ENCODE measurements at places on chromosomes 1 and 21.

DNA sequence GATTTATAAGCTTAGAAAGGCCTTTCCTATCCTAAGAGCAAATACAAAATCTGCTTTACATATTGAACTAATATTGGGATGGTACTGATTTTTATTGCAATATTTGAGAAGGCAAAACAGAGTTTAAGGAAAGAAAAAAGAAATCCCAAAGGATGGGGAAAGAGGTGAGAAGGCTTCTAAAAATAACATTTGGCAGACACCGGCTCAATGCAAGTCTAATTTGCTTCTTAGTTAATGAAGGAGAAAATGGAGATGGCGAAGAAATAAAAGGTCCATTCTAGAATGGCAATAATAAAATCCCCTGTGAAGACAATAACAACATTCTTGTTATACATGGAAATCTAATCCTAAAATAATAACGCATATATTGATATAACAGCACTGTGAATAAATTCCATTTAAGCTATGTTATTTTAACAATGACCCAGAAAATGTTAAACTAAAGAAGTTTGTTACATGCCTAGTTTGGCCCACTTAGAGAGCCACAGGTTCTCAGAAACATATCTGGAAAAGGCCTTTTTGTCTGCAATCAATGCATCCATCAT is 117.7 kb downstream of the HLCS start:
- no peak for DNase-seq

- DNase-seq = no peak
These were observed 18.1 kb upstream of the MYSM1 start for GRCh38 chr1:58717979-58718378.

- no peak for DNase-seq
These were observed 30.7 kb upstream of the STMN1 start for GRCh38 chr1:25936947-25937346.

DNA sequence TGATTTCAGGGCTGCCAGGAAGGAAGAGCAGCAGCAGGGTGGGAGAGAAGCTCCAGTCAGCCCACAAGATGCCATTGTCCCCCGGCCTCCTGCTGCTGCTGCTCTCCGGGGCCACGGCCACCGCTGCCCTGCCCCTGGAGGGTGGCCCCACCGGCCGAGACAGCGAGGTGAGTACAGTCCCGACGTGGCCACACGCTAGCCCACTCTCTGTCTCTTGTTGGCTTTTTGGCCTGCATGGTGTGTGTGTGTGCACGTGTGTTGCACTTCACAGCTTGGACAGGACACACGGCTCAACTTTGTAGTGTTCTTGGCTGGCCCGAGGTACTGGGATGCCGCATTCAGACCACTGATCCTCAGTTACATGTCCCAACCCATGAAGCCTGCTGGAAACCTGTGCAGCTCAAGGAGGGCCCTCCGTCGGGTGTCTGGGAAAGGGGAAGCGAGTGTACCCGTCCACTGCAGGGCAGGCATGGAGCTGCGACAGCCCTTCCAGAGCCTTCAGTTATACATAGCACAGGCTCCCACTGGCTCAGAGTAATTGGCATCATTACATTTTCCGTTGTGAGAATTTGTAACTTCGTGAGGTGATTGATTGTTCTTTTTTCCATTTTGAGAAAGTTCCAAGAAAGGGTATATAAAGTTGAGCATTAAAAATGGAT is 454 bp downstream of the CORT start:
- DNase-seq = no peak

- no peak for DNase-seq
These were observed 138.7 kb downstream of the RUNX1 start for GRCh38 chr21:34910396-34910795.

- DNase-seq = no peak
These were observed 8.5 kb downstream of the SH3BGRL3 start for GRCh38 chr1:26288311-26288941.

DNA sequence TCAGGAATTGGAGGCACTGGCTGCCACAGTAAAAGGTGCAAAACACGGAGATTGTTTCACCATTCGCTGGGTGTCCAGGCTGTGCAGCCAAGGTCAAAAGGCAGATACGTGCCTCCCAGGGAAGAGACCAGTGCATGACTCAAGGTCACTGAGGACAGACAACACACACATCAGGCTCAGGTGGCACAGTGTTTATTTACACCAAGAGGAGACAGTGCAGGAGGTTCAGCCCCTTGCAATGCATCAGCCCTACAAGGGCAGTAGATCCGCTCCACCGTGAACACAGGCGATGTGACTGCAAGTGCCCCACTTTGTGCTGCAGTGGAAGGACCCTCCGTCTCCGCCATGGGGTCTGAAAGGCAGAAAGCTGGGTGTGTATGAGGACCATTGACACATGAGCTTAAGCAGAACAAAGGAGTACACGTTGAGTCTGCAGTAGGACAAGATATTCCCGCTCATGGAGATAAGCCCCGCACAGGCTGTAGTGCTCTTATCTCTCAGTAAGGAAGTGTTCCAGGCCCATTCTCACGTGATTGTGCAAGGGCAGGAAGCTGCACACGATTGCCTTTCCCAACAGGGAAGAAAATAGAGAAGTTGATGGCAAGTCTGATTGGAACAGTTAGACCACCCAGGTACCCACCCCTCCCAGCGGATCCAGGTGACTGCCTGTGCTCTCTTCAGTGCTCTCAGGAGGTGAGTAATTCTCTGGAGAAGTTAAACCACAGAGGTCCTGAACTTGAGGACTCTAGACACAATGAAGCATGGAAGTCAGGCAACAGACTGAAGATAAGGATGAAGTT is 37.5 kb upstream of the QSOX1 start:
- no peak for DNase-seq

DNA sequence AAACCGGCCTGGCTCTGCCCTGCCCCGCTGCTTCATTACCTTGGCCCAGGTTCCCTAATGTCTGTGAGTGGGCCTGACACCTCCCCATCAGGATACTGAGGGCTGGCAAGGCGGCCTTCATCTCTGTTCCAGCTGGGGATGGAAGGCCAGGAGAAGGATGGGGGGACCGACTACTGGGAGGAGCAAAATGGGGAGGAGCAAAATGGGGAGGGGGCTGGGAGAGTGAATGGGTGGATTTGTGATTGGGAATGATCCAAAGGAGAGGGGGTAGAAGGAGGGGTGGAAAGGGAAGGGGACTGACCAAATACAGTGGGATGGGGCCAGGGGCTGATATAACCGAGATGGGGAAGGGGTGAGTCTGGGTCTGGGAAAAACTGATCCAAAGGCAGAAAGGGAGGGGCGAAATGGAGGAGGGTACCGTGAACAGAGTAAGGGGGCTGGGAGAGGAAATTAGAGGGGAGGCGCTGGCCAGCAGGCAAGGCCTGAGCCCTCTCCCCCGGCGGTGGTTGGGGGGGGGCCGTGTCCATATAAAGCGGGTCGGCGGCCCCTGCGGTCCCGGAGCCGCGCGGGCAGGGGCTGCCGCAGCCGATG is at the start of gene FOXE3:
FOXE3 (plus strand) TSS at position 558 of the 591 bp plus-strand sequence; CDS start at position 589, 31 bp downstream.
- DNase-seq = no peak

DNA sequence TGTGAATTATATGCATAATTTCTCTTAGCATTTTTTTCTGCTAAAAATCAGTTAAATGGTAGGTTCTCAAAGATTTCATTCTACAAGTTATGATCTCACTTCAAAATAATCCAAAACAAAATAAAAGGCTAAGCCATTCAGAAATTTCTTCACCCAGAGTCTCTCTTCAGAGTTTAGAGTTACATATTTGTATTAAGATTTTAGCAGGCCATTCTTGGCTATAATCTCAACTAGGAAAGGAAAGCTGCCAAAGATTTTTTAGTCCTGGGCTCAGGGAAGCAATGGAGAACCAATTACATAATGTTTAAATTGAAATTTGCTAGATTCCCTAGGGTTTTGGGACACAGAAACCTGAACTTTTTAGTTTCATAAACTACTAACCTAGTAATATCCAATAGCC is 245.0 kb downstream of the USH2A start:
- peak; percentile 54 for DNase-seq

GRCh38 chr1:21659099-21659923 is 9.8 kb downstream of the RAP1GAP start:
- peak; percentile 65 for DNase-seq

DNA sequence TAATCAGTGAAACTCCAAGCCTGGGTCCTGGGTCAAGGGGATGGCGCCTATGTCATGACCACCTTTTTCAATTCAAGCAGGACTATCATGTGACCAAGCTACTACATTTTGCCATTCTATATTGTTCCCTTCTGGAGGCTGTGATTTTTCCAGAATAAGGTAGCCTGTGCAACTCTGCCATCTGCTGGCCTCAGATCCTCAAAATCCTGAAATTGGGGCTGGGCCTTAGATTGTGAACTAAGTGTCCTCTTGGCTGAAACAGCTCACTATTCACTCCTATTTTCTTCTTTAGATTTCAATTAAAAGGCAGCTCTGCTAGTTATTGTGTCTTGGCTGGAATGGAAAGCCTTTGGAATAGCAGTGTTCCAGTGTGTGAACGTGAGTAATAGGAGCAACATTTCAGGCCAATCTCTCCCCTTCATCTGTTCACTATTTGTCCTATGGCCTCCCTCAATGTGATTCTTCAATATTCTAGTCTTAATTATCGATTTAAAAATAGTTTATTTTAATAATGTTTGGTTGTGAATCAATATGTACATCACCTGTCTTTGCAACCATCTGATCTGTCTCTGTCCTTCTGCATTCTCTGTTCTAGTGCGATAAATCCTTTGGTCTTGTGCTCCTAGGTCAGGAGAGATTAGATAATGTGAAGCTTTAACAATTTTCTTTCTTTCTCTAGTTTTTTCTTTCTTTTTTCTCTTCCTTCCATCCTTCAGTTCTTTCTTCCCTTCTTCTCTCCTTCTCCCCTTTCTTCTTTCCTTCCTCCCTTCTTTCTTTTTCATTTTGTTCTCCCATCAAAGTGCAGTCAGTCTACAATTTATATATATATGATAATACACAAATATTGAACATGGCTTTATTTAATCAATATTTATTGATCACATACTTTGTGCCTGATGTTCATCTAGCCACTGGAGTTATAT is 69.8 kb downstream of the CR1 start:
- peak; percentile 9 for DNase-seq

DNA sequence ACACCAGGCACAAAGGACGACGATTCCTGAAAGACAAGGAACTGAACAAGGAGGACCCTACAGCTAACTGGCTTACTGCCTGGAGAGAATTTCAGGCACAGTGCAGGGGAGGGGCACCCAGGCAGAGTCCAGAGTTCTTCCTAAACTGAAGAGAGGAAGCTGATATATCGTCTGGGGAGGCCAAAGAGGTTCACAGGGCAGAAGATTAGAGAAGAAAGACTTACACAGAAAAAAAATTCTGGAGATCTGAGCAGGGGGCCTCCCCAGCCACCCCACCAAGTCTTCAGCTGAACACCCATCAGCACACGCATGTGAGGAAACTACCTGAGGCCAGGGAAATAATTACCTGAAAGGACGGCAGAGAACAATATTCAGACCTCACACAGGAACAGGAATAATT is 24.6 kb downstream of the SORT1 start:
- DNase-seq = no peak

- no peak for DNase-seq
These were observed 17.6 kb downstream of the SEC16B start for GRCh38 chr1:177952249-177952648.

DNA sequence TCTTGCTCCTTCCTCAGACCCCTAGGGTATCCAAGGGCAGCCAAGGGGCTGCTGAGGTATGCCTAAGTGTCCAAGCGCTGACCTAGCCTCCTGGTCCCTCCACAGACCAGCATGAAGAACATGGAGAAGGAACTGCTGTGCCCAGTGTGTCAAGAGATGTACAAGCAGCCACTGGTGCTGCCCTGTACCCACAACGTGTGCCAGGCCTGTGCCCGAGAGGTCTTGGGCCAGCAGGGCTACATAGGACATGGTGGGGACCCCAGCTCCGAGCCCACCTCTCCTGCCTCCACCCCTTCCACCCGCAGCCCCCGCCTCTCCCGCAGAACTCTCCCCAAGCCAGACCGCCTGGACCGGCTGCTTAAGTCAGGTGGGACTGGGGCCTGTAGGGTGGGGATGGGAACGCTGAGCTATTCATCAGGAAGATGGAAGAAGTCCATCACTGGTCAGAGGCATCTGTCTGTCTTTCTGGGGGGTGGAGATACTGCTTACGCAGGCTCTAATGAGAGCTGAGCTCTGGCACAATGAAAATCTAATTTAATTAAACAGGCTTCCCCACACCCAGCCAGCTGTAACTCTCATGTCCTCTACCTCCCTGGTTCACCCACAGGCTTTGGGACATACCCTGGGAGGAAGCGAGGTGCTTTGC is 1.8 kb downstream of the TRIM46 start:
- DNase-seq = no peak

- DNase-seq = no peak
These were observed 23.8 kb upstream of the CSF1 start for GRCh38 chr1:109886827-109887226.

- no peak for DNase-seq
These were observed 161.5 kb downstream of the HLX start for GRCh38 chr1:221040691-221041285.

DNA sequence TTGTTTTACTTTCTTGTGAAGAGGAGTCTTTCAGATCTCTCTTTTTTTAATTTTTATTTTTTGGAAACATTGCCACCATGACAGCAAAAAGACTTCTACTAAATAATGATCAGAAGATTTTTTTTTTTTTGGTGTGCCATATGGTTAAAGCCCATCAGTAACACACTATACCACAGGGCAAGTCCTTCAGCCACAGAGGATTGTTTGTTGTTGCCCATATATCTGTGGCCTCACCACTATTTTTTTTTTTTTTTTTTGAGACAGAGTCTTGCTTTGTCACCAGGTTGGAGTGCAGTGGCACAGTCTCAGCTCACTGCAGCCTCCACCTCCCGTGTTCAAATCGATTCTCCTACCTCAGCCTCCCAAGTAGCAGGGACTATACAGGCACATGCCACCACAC is 29.2 kb downstream of the UAP1 start:
- no peak for DNase-seq

- DNase-seq = peak; percentile 61
These were observed 4.4 kb downstream of the ACBD3 start for GRCh38 chr1:226181996-226182714.

DNA sequence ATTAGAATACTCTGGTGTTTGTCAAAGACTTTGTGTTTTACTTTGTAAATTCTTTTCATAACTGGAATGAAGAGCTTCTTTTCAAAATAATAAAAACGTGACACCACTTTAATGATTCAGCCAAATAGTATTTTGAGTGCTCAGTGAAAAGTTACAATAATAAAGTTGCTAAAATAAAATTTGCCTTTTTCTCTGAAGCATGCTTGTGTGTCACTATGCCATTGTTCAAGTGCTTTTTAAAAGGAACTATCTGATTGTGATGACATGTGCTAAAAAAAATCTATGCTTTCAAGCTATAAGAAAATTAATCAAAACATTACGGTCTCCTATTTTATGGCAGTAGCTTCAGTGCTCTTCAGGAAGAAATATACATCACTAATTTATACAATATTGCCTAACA is 1290.5 kb upstream of the B3GALT2 start:
- DNase-seq = peak; percentile 79

DNA sequence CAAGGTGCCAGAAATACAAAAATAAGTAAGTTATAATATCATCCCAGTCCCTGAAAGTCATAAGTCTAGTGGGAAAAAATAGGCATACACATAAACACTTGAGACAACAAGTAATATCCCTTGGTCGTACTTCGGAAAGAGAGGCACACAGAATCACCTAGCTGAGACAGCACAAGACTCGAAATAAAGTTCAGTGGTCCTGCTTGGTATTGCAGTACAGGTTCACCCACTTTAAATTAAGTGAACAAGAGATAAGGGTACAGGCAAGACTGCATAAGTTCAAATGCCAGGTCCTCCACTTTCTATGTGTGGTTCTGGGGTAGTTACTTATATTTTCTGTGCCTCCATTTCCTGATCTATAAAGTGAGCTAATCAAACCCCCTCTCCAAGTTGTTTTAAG is 47.6 kb downstream of the SEC16B start:
- no peak for DNase-seq
